Activated CD4-positive, alpha-beta memory T cell treated with anti-CD3 and anti-CD28 coated beads for 36 hours (primary cell): ENCODE measurements at places on chromosomes 1 and 21. TPM values are rescaled to one million over a fixed set of nuclear protein-coding genes. Genes with fewer than 3 reads are reported as not detected.

GRCh38 chr1:93001893-93002292 lies 40.6 kb upstream of the DIPK1A start:
- no peak for DNase-seq

- no peak for DNase-seq
These were observed 698.8 kb downstream of the MATN1 start for GRCh38 chr1:30024411-30025195.

Gene SLC44A3
- total RNA-seq = 0.21 TPM

DNA sequence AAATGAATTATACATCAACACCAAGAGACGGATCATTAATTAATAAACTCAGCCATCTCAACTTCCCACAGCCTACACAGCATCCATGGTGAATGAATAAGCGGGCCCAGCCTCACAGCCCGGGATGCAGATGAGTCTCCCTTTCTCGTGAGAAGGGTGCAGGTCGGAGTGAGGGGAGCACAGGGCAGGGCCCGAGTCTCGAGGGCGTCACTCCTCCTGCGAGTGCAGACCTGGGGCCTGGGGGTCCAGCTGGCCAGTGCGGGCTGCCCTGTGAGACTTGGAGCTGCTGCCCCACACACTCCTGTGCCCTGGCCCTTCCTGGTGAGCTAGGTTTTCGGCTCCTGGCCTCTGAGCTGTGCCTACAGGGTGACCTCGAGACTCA lies 74.7 kb downstream of the AJAP1 start:
- DNase-seq = no peak

Gene RIIAD1
- total RNA-seq = not detected

DNA sequence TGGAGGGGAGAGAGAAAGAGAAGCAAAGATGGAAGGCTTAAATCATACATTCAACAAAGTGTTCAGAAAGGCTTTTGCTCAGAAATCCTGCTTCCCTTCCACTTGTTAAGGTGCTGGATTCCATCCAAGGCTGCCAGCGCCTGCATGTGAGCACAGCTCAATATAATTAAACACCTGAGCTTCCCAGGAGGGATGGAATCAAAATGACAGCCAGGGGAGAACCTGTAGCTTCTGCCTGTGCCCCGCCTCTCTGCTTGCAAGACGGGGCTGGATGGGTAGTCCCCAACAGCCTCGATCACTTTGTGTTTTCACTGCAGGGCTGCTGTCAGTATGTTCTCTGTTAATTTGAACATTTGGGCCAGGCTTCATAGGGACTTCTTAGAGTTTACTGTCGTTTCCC lies 225.7 kb downstream of the KCNH1 start:
- DNase-seq = no peak

Gene NES
- total RNA-seq = 0.07 TPM

GRCh38 chr1:70779571-70779970 lies 268.0 kb downstream of the PTGER3 start:
- no peak for DNase-seq

Gene RSPO1
- not detected for total RNA-seq

Gene RGS18
- 0.19 TPM for total RNA-seq

DNA sequence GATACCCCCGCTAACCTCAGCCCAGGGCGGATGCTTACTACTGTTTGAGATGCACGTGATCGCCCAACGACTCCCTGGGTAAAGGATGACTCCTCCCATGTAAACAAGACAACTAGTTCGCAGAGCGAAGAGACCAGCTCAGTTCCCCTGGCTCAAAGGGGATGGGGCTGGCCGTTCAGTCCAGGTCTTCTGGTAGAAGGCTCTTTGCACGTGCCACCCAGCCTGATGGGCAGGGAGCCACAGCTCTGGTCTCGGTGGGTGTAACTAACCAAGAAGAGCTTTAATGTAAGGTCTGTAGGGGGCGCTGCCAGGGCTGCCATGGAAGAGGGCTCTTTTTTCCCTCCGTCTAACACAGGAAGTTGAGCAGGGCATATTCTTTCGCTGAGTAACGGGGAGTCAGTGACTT lies 49.4 kb upstream of the PARP1 start:
- DNase-seq = peak; percentile 76

- no peak for DNase-seq
These were observed 11.7 kb upstream of the TINAGL1 start for GRCh38 chr1:31564606-31564989.

DNA sequence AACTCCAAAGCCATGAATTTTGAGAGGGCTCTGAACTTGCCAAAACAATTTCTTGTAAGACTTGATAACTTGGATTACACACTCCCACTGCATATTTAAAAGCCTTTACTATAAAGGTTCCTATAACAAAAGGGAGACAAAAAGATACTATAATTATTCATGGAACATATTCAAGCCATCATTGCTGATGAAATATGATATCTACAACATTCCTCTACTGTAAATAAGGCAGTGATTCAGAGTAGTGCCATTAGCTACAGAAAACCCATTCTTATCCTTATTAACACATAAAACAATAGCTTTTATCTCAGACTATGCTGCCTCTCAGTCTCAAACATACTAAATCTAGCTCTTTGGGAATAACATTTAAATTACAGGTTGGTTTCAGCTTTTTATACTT lies 675.5 kb upstream of the CXADR start:
- DNase-seq = no peak

DNA sequence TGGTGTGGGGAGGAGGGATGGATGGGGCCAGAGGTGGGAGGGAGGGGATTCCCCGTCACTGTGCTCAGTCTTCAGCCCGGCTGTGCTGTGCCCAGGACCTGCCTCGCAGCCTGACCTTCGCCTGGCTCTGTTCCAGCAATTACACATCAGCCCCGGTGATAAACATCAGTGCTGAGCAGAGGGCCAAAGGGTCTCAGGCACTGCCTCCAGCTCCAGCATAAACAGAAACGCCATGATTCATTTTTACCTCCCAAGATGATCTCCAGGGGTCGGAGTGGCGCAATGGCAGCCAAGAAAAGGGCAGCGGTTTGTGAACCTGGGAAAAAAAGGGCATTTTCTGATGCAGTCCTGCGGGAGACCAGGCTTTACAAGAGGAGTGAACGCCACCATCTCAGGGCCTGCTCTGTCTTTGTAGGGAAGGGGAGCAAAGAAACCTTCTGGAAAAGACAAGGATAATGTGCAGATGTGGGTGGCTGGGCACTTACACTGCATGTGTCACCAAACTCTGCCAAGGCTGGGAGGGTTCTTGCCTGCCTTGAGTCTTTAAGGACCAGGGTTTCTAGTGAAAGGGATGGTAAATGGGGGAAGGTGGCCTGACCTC lies 28.1 kb downstream of the SHISA4 start:
- DNase-seq = no peak

Gene TNNT2
- total RNA-seq = not detected

DNA sequence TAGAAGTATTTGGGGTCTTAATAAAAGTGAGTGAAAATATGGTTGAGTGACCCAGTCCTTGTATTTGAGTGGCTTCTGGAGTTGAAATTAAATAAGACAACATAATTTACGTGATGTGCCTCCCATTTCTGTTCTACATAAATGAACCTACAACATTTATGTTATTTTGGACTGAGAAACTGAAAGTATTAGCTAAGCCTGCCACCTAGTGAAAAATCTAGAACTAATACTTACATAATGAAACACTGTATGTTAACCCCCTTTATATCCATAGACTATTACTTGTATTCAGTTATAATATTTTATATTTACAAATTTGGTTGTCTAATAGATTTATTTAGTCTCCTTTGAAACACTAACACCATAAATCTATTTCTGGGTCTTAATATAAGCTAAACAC lies 298.9 kb downstream of the KCNT2 start:
- no peak for DNase-seq

DNA sequence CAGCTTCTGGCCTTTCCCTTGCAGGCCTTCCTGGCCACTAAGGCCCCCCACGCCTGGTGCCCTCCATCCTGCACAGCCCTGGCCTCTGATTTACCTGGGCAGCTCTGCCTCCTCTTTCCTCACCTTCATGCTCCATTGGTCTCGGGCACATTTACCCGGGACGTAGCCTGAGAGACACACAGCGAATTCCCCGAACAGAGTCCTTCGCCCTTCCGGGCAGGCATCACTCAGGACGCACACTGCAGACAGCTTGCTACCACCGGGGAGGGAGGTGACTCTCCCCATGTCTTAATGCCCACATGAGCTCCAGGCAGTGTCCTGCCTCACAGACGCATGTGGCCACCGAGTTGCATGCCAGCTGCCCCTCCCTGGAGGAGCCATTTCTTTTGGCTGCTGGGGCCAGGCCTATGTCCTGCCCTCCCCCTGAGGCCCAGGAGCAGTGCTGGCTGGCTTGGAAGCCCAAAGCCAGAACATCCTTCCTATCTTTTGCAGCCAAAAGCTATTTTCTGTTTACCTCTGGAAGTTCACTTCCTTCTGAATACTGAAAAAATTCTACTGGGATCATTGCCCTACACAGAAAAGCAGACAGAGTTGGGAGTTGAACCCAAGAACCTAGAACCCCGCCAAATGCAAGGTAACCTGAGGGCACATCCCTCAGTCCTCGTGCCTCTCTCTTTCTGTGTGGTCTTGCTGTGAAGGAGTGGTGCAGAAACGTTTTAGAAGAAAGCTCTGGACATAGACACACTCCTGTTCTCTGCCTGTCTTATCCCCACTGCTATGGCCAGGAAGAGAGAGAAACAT lies 209.5 kb downstream of the TOMM20 start:
- DNase-seq = no peak

Gene SLC9C2
- total RNA-seq = not detected

Gene SAMD11
- total RNA-seq = not detected

GRCh38 chr1:60431593-60431992 lies 358.0 kb upstream of the C1orf87 start:
- no peak for DNase-seq

Gene SPRR1B
- not detected for total RNA-seq

DNA sequence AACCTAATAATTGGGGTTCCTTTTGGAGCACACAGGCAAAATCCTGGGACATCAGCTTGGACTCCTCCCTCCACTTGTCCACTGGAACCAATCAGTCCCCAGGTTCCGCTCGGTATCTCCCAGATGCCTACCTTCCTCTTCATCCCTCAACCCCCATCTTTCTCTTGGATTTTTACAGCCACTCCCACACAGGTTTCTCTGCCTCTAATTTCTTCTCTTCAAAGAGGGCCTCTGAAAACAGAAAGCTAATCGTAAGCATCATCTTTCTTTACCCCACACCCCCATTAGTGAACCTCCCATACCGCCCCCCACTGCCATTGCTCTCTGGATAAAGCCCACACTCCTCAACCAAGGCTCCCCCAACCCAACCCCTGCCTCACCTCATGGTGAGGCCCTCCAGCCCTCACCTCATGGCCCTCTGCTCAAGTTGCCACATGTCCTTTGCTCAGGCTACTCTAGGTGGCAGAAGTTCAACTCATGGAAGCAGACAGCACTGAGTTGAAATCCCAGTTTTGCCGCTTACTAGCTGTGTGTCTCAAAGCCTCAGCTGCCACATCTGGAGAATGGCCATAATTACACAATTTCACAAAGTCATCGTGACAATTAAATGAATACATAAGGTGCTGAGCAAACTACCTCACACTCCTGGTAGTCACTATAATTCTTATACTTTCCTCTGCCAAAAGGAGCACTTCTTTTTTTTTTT lies 18.1 kb upstream of the WASF2 start:
- DNase-seq = no peak

DNA sequence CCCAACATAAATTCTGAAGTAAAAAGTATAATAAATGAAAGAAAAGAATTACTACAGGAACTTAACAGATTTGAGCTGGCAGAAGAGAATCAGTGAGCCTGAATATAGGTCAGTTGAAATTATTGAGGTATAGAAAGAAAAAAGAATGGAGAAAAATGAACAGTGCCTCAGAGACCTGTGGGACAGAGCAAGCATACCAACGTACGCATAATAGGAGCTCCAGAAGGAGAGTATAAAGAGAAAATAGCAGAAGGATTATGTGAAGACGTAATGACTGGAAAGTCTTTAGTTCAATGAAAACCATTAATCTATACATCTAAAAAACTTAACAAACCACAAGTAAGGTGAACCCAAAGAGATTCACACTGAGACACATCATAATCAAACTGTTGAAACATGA lies 261.8 kb downstream of the DYRK1A start:
- no peak for DNase-seq

Gene RPE65
- total RNA-seq = not detected
